Foreskin keratinocyte (primary cell): ENCODE measurements at places on chromosomes 7 and 10. TPM values are rescaled to one million over a fixed set of nuclear protein-coding genes. Genes with fewer than 3 reads are reported as not detected.

GRCh38 chr10:95264227-95265051 lies 26.4 kb downstream of the PDLIM1 start:
- DNase-seq = peak; percentile 99

GRCh38 chr7:108419961-108420908 lies 36.0 kb downstream of the NRCAM start:
- no peak for DNase-seq

DNA sequence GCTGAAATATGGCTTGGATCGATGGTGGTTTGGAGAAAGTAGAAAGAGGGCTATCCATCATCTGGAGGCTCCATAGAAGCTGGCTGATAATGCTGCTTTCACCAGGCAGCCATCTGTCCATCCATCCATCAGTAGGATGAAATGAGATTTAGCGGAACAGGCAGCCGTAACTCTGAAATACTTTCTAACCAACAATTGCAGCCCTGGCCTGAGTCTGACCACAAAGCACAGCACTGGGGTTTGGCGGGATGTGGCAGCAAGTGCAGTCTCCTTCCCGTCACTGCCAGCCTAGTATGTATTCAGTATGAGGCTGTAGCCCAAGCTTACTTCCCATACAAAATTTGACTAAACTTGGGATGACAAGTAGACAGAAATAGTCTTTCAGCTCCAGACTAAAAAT lies 38.0 kb downstream of the R3HCC1L start:
- no peak for DNase-seq

The KAZALD1 gene
- 0.27 and 0.32 TPM in 2 replicates for total RNA-seq

The CTNNA3 gene
- 0.07 TPM in 1 of 2 replicates, not detected in the other for total RNA-seq
